ENCODE measurements at places on chromosomes 16 and 17. TPM values are rescaled to one million over a fixed set of nuclear protein-coding genes. Genes with fewer than 3 reads are reported as not detected.
A peak's percentile ranks its signal among the peaks of the same experiment; 100 is the strongest.

DNA sequence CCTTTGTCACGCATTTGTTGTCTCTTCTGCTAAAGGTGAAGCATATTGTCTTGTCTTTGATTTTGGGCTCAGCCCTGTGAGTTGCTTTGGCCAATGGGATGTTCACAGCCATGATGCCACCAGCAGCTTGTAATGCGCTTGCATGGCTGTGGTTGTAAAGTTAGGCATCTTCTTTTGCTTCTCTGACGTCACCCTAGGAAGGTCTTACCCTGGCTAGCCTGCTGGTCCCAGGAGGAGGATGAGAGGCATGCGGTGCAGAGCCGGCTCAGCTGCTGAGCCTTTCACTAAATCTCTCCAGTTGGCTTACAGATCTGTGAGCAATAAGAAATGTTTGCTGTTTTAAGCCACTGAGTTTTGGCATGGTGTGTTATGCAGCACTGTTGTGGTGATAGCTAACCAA, 40.8 kb downstream of the IRX6 start:
- DNase-seq, result no peak

GRCh38 chr17:42846594-42847280, 2.4 kb downstream of the AOC2 start:
- DNase-seq, result peak; percentile 18

GRCh38 chr16:19365486-19365885, 52.2 kb upstream of the TMC5 start:
- no peak for DNase-seq

DNA sequence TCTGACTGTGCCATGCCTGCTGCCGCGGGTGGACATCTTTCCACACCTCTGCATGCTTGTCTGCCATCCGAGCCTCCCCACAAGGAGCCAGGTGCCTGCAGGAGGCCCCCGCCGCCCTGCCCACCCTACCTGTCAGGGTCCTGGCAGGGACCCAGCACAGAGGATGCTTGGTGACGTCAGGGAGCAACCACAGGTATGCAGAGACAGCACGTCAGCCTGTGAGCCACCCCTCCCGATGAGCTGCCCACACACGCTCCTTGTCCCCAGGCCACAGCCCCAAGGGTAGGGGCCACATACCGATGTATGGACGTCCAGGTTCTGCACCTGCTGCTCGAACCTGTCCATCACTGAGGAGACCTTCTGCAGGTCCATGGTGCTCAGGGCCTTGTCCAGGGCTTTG, 10.6 kb downstream of the CHMP1A start:
- no peak for DNase-seq

DNA sequence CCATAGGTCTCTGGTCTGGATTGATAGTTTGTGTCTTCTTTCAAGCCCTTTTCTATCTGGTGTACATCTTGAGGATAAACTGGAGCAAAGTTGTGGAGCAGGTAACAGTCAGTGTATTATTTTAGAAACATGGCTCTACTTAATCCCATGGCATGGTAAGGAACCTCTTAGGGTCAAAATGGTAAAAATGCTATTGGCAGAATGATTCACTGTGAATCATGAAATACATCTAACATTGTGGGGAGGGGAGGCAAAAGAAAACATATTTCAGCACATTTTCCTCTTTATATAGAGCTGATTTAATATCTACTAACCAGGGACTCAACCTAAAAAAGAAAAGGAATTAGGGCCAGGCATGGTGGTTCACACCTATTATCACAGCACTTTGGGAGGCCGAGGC, 17.9 kb upstream of the ALDH3A2 start:
- DNase-seq, result no peak

RUNDC3A gene
- total RNA-seq, result not detected

- no peak for DNase-seq
These were observed 29.7 kb upstream of the RMI2 start for GRCh38 chr16:11315510-11315909.

GRCh38 chr16:85536073-85536410, 77.1 kb upstream of the GSE1 start:
- peak; percentile 78 for DNase-seq

DNA sequence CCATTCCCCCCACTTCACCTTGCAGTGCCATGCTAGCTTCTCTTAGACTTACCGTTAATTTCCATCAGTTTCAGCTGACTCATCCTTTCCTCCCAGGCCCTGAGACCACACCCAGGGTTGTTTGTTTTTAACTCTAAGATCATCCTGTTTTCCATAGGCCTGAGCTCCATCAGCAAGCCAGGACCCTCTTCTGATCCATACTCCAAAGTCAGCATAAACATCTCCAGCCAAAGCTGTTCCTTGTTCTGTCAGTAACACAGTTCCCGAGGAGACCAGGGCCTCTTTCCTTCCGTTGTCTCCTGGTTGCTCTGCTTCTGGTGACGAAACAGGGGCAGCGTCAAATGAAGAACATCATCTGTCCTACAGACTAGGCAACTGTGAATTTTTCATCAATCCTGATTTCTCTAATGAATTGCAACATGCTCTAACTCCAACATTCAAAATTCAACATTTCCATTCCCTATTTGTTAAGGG, 83.8 kb upstream of the HNF1B start:
- peak; percentile 66 for DNase-seq

MYH11 gene
- total RNA-seq, result 0.78 TPM

- DNase-seq, result no peak
These were observed 206.4 kb downstream of the HS3ST3A1 start for GRCh38 chr17:13395346-13395745.

DNA sequence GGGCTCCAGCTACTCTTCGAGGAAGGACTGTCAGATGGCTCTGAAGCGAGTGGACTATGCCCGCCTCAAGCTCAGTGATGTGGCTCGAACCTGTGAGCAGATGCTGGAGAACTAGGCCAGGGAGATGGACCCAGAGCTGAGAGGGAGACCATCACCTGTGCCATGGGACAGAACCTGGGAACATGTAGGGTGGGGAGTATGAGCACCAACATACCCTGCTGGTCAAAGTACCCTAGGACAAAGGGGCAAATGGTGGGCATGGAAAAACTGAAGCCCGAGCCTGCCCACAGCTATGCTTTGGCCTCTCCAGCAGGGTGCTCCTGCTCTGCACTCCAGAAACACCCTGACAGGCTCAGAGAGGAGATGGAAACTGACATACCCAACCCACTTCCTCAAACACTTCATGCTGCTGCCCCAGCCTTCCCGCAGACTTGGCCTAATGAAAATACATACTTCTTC, 1.9 kb downstream of the MED11 start:
- DNase-seq, result no peak

- DNase-seq, result peak; percentile 72
These were observed 45.4 kb downstream of the SNX20 start for GRCh38 chr16:50635505-50636392.

DNA sequence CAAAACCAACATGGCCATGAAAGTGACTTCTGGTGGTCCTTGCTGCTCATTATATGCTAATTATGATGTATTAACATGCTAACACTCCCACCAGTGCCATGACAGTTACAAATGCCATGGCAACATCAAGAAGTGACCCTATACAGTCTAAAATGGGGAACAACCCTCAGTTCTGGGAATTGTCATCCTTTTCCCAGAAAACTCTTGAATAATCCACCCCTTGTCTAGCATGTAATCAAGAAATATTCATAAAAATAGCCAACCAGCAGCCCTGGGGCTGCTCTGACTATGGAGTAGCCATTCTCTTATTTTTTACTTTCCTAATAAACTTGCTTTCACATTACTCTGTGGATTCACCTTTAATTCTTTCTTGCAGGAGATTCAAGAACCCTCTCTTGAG, 35.9 kb downstream of the DNAJA2 start:
- no peak for DNase-seq

- DNase-seq, result no peak
These were observed 362.5 kb downstream of the SEC14L1 start for GRCh38 chr17:77503293-77503655.

- no peak for DNase-seq
These were observed 25.9 kb upstream of the SPNS3 start for GRCh38 chr17:4407851-4408250.

GRCh38 chr16:55297062-55297909, 26.7 kb upstream of the IRX6 start:
- DNase-seq, result no peak

DNA sequence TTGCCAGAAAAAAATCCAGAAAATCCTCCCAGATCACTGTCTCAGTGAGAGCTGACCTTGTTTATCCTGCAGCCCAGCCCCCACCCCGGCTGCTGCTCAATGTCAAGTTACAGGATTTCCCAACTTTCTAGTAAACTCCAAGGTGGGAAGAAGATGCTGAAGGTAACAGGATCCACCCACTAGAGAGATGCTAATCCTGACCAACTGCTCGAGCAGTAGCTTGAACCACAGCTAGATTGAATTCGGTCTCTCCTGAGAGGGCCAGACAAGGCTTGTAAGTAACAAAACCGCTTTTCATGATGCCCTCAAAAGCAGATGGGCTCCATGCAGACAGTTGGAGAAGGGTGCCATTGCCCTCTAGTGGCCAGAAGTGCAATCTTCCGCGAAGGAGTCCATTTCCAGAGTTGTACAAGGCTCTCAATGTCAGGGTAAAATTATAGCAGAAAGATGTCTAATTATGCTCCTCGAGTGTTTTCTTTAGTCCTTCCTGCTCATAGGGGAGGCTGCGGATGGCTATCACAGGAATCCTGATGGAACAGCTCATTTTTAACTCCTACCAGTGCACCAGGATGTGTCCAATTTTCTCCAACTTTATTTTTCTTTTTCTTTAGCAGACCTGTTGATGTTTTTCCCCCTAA, 3.9 kb downstream of the CDH11 start:
- peak; percentile 33 for DNase-seq

DNA sequence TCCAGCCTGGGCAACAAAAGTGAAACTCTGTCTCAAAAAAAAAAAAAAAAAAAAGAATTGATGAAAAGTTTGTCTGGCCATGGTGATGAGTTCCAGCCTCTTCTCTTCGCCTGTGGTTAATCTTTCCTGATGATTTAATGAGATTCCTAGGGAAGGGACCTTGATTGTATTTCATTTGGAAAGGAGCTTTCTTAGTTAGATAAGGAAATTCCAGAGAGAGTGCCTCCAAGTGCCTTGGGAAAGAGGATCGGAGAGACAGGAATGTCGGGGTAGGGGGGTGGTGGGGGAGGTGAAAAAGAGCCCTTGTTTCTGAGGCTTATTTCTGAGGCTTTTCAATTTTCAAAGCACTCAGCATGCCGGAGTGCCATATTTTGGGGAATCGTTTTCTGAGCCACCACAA, 93.2 kb upstream of the SIAH1 start:
- no peak for DNase-seq

DNA sequence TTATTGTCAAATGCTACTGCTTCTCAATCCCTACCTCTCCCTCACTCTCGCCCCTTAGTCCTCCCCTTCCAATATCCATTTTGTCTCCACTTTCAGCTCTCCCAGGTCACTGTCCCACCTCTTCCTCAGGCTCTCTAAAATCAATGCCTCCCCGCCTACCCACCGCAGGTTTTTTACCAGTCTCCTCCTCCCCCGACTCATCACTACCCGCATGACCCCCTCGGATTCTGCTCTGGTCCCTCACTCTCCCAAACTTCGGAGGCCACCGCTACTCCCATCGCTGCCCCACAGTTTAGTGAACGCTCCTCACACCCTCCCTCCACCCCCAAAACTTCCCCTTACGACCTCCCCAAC, 513 bp downstream of the CRLF3 start:
- DNase-seq, result peak; percentile 37

MLX gene
- 50.0 TPM for total RNA-seq

KNOP1 gene
- total RNA-seq, result 38.2 TPM

GRCh38 chr17:64180089-64181073, 50.4 kb upstream of the ERN1 start:
- no peak for DNase-seq
